ENCODE measurements at places on chromosomes 4 and X.
A peak's percentile ranks its signal among the peaks of the same experiment; 100 is the strongest.

GRCh38 chrX:24243188-24243587, 70.7 kb downstream of the SUPT20HL2 start:
- no peak for DNase-seq

DNA sequence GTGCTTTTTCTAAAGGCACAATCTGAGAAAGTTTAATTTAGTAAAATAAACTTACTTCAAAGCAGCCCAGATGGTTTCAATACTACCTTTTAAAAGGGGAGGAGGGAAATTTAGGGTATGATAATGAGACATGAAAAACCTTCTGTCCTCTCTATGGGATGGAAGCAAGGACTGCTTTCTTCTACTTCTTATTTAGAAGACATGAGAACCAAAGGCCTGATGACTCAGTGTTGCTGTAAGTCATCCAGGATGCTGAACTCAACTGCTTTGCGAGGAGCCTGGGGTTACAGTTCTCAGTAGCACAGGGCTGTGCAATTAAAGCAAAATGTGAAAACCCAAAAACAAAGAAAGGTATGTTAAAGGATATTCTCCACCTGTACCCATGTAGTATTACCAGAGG, 140.8 kb upstream of the EDNRA start:
- peak; percentile 84 for DNase-seq

GRCh38 chr4:59689149-59689548, 1511.0 kb upstream of the ADGRL3 start:
- no peak for DNase-seq

DNA sequence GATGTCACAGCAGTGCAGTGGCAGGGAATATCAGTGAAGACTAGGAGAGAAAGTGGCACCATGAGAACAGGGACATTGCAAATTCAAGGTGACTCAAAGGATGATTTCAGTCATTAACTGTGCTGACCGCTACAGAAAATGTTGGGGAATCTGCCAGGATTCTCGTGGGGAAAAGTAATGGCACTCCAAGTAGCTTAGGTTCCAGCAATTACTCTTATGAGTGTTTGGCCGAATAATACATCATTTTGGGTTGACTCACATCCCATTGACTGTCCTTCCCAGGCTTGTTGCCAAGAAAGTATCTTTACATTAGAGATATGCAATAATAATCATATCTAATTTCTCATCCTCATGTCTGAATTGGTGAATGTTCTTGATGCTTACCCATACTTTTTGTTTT, 1411.1 kb upstream of the PCDH7 start:
- DNase-seq: peak; percentile 1

DNA sequence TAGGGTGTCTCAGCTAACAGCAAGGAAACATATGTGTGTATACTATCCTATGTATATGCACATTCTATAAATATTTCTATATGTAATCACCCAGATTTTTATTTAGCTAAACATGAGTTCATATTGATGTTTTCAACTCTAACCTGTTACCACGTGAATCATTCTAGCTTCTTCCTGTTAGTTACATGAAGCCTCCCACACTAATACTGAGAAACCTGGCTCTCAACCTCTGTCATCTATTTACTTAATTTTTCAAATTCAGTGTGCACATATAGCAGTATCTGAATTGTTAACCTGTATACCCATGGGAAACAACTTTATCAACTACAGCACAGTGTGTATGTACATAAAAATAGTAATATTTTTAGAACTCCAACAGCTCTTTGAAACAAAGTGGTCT, 57.3 kb downstream of the KLF8 start:
- DNase-seq: no peak

DNA sequence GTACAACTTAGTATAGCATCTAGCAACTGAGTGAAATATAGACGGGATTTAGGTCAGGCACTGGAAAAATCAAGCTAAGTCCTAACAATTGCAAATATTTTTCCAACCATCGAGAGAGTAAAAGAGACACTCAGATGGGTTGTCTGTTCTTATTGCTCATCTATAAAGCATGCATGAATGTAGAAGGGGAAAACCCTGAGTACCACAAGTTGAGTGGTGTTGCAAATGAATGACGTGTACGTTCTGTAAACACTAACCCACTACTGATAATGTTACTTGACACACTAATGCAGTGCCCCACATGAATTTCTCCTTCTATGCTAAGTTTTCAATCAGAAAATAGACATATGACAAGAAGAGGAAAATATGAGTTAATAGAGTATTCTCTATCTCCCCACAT, 211.2 kb downstream of the COX18 start:
- peak; percentile 80 for DNase-seq

- DNase-seq: no peak
Observed at GRCh38 chrX:3442691-3443090, 96.2 kb upstream of the MXRA5 start.

DNA sequence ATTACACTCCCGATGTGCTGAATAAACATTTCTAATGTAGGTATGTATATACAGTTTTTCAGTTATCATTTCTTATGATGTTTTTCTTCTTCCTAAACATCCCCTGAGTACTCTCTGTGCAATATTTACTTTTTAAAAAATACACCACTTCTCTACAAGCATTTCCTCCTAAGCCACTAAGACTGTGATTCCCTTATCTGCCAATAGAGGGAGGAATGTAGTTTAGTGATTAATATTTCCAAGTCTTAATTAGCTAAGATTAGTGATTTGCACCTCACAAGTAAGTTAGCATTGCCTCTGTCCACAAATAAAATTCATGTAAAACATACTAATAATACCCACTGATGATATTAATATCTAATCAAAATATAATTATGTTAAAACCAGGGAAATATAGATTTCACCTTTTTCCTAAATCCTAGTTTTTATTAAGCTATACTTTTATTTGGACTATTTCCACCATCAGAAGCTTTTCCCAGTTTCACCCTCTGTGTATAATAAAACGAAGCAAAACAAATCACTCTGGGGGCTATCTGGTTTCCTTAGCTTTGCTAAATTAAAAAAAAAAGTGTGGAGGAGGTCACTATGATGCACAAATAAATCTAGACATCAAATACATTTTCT, 909.1 kb downstream of the FAT4 start:
- peak; percentile 36 for DNase-seq

- no peak for DNase-seq
Observed at GRCh38 chr4:2832981-2833670, 10.5 kb upstream of the ADD1 start.

DNA sequence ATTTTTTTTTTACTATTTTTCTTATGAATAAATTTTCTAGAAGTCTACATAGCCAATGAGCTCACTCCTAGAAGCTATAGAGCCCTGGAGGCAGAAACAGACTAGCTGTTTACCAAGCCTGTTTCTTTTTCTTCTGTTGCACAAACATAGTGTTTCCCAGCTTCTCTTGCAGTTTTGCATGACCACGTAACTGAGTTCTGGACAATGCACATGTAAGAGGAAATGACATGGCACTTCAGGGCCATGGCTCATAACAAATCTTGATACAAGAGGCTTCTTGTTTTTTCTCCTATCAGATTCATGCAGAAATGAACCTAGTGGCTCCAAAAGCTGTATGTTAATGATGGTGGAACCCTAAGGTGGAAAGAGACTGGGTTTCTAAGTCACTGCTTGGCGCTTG, 127.4 kb downstream of the ZNF330 start:
- DNase-seq: peak; percentile 20

GRCh38 chr4:7214359-7214758, 22.0 kb downstream of the SORCS2 start:
- peak; percentile 44 for DNase-seq

DNA sequence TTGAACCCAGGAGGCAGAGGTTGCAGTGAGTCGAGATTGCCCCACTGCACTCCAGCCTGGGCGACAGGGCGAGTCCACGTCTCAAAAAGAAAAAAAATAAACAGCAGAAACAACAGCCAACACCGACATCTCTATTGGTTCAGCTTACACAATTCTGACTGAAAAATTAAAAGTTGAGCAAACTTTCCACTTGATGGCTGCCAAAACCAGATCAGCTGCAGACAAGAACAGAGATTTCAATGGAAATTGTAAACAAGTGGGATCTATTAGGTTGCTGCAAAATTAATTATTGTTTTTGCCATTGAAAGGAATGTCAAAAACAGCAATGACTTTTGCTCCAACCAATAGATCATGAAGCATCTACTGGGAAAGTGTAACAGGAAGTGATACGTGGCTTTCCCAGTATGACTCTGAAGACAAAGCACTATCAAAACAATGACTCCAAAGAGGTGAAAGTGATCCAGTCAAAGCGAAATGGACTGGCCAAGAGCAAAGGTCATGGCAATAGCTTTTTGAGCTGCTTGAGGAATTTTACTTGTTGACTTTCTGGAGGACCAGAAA, 26.3 kb downstream of the UPF3B start:
- peak; percentile 63 for DNase-seq

GRCh38 chrX:16113978-16114565, 9.3 kb upstream of the GRPR start:
- peak; percentile 5 for DNase-seq

DNA sequence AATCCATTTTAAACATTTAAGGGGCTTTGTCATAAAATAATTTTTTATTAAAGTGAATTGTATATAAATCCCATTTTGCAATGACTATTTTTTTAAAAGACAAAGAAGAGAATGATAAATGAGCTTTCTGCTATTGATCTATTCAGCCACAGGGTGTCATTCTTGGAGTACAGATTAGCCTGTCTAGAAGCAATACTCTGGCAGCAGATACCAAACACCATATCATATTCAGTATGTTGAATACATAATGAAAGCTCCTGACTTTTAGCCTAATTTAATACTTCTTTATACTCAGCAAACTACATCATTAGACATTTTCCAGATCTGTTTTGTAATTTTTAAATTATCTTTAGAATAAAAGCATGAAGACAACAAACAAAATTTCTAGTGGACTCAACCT, 496.3 kb downstream of the PDGFC start:
- peak; percentile 78 for DNase-seq

GRCh38 chrX:12115377-12115776, 22.9 kb upstream of the FRMPD4 start:
- no peak for DNase-seq

- no peak for DNase-seq
Observed at GRCh38 chrX:106928227-106928626, 8.0 kb downstream of the CLDN2 start.

- no peak for DNase-seq
Observed at GRCh38 chr4:73895201-73896175, 26.3 kb downstream of the CXCL1 start.

DNA sequence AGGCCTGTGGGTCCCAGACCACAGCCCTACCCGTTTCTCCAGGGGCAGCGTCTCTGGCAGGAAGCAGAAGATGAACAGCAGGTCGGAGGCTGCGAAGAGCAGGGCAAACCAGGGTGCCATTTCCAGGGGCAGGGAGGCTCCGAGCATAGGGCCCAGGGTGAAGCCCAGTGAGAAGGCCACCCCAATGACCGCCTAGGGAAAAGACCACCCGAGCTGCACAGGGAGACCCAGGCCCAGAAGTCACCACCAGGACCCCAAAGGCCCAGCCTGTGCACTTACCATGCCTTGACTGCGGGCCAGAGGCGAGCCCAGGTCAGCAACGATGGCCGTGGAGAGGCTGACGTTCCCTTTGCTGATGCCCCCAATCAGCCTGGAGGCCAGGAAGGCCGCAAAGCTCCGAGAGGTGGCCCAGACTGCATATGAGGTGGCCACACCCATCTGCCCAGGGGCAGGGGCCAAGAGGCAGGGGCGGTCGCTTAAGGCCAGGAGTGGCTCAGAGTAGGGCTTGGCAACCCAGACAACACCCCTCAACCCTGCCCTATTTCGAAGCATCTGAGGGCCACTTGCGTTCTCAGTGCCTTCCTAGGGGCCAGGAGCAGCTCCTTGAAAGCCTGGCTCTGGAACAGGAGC, 30.8 kb downstream of the NOP14 start:
- no peak for DNase-seq

- no peak for DNase-seq
Observed at GRCh38 chr4:104352211-104352610, 142.5 kb downstream of the CXXC4 start.

DNA sequence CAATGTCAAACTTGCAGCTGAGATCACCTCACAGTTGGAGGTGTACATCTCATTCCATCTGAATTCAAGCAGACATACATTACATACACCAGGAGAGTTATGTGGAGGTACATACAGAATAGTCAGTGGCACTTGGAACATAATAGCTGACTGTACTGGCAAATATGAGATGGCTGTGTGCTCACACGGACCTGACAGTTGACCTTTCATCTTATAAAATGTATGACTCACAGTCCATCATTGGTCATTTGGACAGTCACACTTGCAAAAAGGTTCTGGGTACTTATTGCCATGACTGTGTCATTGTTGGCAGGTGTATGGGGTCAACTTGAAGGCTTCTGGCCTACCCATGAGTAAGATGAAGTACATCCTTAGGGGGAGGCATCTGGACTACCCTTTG, 88.6 kb upstream of the WDR1 start:
- DNase-seq: peak; percentile 70

GRCh38 chr4:93771640-93772411, 56.7 kb upstream of the ATOH1 start:
- DNase-seq: no peak

DNA sequence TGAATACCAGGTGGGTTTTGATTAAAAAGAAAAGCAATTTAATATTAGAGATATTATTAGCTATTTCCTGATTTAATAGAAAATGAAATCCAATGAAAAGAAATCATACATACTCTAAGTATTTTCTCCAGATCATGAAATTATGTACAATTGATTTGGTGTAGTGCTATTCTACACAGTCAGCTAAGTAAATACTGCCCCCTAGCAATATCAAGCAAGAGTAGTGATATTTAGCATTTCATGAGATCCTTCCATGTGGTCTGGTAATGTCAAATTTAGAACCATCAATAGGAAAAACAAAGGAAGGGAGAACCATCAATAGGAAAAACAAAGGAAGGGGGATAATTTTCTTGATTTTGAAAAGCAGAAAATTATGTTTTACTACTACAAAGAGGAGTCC, 114.6 kb downstream of the TBCK start:
- DNase-seq: peak; percentile 37

- no peak for DNase-seq
Observed at GRCh38 chr4:77453911-77454310, 151.7 kb upstream of the CXCL13 start.

- peak; percentile 74 for DNase-seq
Observed at GRCh38 chr4:145933134-145933533, 5.5 kb downstream of the ZNF827 start.

- no peak for DNase-seq
Observed at GRCh38 chr4:25092139-25092538, 61.4 kb upstream of the LGI2 start.

DNA sequence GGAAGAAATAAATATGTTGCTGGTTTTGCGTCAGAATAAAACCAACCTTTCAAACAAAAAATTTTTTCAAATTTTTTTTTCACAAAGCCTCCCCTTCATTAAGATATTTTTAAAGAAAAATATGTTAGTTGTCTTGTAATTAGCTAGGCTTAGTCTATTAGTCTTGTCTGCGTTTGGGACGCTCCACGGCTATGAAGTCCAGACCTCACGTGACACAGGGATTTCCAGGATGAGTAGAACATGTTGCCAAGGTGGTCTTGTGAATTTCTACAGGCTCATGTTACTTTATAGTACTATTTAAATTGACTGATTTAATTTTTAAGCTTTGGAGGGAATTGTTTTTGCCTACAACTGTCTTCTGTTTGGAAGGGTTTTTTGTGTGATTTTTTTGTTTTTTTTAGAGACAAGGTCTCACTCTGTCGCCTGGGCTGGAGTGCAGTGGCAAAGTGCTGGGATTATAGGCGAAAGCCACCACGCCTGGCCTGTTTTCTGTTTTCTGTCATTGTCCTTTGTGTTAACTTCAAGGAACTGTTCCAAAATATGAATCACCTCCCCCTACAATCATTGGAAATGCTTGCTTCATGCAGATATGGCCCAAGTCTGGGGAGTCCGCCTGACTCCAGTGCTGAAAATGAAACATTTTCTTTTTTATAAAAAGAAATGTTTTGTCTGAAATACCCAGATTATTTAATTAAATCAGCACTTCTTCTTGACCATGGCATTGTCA, 26.2 kb downstream of the TMEM144 start:
- DNase-seq: peak; percentile 10

GRCh38 chr4:94834501-94834900, 76.7 kb downstream of the BMPR1B start:
- no peak for DNase-seq
